ENCODE measurements at places on chromosomes 16 and 17.

DNA sequence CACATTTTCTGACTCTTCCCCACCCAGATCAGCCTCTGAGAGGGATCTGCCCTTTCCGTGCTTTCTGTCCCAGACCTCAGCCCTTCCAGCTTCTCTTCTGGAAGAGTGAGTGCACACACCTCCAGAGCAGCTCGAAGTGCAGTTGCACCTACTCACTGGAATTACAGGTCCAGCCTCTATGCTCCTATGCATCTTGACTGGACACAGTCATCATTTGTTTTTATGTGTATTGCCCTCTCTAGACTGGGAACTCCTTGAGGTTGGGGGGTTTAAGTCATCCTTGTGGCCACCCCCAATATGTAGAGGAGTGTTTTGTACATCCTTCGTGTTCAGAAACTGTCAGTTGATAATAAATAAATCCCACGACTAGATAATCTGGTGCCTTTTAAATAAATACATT is 81.9 kb downstream of the CDK5R1 start:
- no peak for DNase-seq

DNA sequence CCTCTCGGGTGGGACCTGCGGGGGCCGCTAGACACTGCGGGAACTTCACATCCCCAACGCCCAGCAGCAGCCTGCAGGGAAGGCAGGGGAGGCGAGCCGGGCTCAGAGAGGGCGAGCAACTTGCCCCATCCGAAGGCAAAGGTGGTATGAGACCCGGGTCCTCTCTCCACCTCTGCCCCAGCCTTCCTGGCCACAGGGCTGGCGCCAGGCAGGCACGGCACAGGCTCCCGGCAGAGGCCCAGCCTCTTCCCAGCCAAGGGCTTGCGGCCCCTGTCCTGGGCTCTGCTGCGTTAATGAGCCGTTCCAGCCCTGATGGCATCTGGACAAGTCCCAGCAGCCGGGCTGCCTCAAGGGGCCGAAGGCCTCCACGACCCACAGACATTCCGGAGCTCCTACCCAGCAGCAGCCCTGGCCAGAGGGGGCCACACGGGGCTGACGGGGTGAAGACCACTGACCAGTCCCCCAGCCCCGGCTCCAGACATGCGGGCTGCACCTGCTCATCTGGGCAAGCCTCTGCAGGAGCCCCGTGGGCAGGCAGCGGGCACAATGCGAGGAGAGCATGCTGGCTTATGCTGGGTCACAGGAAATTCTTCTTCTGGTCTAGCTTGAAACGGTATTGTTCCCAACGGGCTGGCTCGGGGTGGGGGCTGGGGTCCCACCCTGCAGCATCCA is 1.2 kb upstream of the HS3ST6 start:
- DNase-seq = peak; percentile 49

DNA sequence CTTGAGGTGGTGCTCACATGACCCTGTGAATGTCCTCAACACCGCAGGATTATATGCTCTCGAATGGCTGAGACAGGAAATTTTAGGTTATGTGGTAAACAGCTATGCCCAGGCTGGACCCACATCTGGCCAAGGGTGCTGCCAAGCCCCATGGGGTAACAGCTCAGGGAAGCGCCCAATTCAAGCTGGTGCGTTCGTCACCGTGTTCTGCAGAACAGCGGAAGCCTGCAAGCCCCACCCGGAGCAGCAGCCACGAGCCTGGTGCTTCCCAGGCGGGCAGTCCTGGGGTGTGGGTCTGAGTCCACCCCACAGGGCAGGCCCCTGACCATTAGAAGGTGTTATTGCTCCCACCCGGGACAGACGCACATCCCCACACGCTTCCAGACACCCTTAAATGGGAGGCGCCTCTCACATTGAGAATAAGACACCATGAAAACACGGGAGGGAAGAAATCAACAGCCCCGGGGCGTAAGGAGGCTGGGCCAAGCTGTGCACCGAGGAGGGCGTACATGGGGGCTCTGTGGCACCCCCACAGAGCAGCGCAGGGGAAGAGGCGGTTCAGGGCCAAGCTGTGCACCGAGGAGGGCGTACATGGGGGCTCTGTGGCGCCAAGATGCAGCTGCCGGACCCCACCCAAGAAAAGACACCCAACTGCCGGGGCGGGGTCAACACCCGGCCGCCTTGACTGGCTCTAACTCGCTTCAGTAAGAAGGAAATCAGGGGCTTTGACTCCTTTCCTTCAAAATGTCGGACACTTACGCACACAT is 2.9 kb upstream of the CYBA start:
- no peak for DNase-seq

DNA sequence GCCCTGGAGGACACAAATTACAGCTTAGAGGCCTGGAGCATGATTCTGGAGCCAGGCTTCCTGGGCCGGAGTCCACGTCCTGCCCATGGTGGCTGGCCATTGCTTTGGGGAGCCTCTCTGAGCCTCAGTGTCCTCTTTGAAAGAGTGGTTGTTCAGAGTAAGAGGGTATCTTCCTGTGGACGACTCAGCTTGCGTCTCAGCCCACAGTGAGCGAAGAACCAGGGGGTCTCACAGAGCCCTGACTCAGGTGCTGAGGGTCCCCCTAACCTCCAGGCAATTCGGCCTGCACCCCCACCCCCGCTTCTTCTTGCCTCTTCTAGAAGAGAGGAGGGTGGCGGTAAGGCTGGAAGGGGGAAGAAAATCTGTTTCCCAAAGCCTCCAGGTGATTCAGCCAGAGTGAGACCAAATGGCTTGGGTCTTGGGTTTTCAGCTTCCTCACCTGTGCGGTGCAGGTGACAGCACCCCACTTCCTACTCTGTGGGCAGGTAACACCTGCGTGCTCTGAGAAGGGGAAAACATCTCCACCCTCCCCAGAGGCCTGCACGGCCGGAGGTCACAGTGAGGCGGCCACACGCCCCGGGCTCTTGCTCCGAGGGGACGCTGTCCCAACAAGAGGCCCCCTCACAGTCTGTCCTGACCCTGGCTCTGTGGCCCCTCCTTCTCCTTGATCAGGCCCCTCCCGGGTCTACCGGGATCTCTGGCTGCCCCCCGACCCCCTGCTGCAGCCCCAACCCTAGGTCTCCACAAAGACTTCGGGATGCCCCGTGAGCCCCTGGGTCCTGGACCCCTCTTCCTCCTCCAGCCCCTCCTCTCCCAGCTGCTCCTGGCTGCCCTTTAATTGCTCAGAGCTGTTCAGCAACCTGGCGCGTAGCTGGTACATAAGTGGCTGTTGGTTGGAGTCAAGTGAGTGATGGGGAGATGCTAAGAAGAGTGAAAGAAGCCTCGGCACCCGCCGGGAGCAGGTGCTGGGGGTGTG is 119.2 kb downstream of the METRNL start:
- no peak for DNase-seq

DNA sequence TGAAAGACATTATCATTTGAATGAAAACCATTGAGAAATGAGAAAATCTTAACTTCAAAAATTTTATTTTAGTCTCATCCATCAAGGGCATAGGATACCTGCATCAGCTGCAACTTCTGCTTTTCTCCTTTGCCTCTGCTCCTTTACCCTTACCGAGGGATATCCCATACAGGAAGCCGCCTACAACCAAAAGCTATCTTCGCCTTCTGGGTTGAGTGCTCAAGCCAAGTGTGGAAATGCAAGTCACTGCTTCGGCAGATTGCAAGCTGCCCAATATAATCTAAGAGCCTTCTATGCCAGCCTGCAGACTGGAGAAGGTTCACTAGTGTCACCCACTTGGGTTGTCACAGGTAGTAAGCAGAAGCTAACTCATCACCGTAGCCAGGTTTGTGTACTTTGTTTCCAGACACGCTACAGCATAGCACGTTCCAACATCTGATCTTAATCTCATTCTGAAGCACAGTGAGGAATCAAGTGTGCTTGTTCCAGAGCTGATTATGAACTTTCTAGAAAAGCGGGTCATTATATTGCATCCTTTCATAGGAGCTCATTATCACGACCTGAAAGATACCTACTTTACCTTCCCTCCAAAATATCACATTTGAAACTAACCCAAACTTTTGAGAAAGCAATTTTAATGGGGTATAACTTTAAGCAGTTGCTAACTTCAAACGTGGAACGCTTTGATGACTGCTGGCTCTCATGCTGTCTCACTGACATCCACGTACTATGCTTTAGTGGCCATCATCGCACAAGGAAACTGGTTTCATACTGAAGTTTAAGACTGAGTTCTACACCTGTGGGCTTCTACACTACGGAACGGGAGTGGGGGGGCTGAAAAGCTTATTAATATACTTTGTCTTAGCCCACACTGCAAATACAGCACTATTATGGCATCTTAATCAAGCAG is 8.0 kb upstream of the UNK start:
- no peak for DNase-seq

GRCh38 chr17:76390003-76390421 is 5.6 kb downstream of the SPHK1 start:
- no peak for DNase-seq

DNA sequence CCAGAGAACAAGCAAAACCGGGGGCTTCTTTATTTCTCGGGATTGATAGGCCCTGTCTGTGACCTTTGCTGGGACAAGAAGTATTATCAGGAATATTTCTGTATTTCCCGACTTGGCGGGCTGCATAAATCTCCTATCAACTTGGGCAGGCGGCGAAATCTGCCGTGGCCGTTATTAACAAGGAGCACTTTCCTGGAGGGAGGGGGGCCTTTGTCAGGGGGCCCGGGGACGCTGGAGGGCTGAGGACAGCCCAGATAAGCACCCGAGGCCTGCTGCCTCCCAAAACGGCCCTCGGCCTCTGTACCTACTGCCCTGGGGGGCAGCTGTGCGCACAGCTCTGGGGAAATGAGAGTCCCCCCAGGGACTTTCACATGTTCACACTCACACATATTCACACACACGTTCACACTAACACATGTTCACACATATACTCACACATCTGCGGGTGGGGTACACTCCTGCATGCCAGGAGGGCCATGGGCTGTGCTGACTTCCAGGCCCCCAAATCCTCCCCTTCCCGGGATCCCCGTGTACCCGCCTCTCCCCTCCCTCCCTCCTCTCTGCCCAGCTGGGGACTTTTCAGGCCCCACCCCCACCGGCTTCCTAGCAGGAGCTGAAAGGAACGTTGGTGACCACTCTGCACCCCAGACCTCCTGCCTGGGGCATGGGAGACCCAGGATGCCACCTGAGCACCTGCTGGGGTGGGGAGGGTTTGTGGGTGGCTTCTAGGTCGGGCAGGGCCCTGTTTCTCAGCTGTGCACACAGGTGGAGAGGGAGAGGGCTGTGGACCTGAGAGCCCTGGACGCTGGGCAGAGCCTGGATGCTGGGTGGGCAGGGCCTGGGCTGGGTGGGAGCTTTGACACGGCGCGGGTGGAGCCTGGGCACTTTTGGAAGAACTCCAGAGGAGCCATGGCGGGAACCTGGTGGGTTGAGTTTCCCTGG is 24.3 kb upstream of the GSE1 start:
- DNase-seq = no peak

- DNase-seq = no peak
Measured at GRCh38 chr17:61317779-61318178, 81.9 kb upstream of the TBX2 start.

DNA sequence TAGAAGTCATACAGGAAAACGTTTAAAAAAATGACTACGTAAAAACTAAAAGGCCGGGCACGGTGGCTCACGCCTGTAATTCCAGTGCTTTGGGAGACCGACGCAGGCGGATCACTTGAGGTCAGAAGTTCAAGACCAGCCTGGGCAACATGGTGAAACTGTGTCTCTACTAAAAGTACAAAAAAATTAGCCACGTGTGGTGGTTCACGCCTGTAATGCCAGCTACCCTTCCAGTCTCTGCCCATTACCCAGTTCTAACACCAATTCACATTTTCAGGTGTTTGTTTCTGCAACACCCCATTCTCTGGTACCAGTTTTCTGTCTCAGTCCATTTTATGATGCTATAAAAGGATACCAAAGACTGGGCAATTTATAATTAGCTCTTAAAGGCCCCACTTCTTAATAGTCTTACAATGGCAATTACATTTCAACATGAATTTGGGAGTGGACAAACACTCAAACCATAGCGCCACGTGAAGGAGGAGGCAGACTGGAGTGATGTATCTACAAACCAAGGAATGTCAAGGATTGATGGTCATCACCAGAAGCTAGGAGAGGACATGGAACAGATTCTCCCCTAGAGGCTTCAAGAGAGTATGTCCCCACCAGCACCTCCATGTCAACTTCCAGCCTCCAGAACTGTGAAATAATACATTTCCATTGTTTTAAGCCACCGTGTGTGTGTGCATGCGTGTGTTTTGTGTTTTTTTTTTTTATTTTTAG is 791 bp upstream of the C17orf75 start:
- DNase-seq = no peak

- no peak for DNase-seq
Measured at GRCh38 chr16:74633686-74634085, 26.8 kb upstream of the GLG1 start.

GRCh38 chr17:39648616-39649366 is 11.8 kb downstream of the STARD3 start:
- DNase-seq = no peak

DNA sequence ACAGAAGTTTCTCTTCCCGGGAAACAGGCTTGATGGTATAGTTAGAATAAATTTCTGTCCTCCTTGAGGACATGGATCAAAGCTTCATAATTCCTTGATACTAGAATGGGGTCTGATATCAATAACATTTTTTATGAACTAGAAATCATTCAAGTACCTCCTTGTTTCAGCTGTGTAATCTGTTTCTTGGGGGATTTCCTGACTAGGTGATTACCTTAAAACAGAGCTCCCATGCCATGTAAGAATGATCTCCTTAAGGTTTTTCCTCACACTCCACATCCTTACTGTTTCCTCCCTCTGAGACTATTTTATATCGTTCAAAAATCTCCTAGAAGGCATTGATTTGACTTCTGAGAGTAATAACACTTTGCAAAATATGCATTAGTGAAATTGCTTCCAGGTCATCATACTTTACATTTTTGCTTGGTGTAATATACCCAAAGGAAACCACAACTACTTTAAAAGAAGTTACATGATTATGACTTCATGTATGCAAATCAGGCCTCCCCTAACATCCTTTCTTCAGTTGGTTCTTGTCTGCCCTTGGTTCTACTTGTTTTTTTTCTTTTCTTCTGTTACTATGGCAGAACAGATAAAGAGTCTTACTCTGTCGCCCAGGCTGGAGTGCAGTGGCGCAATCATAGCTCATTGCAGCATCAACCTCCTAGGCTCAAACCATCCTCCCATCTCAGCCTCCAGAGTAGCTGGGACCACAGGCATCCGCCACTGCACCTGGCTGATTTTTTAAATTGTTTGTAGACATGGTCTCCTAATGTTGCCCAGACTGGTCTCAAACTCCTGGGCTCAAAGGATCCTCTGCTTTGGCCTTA is 388.8 kb downstream of the ZFHX3 start:
- DNase-seq = no peak

DNA sequence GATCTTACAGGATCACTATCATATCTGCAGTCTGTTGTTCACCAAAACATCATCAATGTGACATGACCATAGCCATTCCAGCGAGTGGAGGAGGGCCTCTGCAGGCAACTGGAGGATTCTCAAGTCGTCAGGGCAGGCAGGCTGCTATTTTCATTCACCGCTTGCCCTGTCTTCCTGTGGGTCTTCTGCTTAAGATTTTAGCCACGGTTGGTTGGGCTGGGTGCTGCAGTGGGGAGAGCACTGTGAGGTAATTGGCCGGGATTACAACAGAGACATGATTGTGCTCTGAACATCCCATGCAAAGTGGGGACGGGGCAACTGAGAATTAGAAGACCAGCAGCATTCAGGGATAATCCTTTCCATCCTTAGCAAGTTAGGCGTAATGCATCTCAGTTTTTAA is 245.9 kb downstream of the CPPED1 start:
- peak; percentile 78 for DNase-seq

- peak; percentile 73 for DNase-seq
Measured at GRCh38 chr17:28916302-28916934, 13.5 kb upstream of the DHRS13 start.

Measured in NCI-H526 (cell line).